ENCODE measurements at places on chromosomes 11 and 22. TPM values are rescaled to one million over a fixed set of nuclear protein-coding genes. Genes with fewer than 3 reads are reported as not detected.

DNA sequence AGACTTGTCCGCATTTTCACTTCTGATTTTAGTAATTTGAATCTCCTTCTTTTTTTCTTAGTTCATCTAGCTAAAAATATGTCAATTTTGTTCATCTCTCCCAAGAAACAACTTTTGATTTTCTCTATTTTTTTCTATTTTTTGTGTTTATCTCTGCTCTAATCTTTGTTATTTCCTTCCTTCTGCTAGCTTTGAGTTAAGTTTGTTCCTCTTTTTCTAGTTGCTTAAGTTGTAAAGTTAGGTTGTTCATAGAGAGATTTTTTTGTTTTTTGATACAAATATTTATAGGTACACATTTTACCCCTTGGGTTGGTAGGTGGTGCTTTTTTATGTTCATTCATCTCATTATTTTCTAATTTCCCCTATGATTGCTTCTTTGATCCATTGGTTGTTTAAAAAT, 22.1 kb upstream of the XKR3 start:
- H3K4me1 ChIP-seq: no peaks in the 10 kb centered on the region
- ATAC-seq: no peak
- H3K36me3 ChIP-seq: no peaks in the 10 kb centered on the region
- no peak overlapping the region for H3K4me3 ChIP-seq
- no peak overlapping the region for H3K27ac ChIP-seq

DNA sequence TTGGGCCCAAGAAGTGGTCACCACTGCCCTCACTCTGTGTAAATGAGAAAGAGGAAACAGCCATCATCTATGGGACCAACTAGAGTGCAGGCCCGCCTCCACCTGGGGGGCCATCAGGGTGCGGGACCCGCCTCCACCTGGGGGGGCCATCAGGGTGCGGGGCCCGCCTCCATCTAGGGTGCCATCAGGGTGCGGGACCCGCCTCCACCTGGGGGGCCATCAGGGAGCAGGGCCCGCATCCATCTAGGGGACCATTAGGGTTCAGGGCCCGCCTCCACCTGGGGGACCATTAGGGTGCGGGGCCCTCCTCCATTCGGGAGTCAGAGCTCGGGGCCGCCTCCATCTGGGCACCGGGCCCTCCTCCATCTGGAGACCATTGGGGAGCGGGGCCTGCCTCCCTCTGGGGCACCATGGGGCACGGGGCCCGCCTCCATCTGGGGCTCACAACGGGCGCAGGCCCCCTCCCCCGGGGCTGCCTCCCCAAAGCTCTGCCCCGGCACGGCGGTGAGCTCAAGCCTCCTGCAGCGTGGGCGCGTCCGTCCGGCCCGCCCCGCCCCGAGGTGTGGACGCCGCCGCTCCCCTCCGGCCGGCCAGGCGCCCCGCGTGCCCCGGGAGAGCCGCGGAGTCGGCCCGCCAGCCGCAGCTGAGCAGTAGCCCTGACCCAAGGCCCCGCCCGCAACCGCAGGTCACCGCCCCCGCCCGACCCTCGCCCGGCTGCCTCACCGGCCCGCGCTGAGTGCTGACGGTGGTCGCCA, 512 bp downstream of the TOLLIP start:
- H3K4me1 ChIP-seq: peaks cover 18% of the 10 kb centered on the region
- peak overlapping the region; percentile 73 for H3K4me3 ChIP-seq
- H3K27ac ChIP-seq: peak overlapping the region; percentile 63
- peaks cover 11% of the 10 kb centered on the region for H3K36me3 ChIP-seq

- peak; percentile 35 for ATAC-seq
- H3K36me3 ChIP-seq: no peaks in the 10 kb centered on the region
- no peaks in the 10 kb centered on the region for H3K4me1 ChIP-seq
- H3K4me3 ChIP-seq: no peak overlapping the region
These were observed 10.9 kb downstream of the GRAMD4 start for GRCh38 chr22:46631113-46631512.

DNA sequence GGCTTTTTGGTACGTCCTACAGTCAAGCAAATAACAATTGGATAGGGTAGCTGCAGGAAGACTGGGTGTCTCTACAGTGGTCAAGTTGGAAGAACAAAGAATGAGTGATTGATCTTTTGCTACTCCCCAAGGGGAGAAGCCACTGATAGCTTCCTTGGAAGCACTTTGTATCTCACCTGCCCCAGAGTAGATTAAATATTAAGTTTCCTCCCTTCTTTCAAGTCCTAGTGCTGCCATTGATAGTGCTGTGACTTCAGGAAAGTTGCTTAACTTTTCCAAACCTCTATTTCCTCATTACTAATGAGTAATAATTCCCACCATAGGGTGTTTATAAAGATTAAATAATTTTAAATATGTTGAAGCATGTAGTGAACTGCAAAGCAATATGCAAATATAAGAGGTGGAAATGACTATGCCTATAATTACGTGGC, 35.6 kb upstream of the EHF start:
- ATAC-seq: no peak
- no peak overlapping the region for H3K4me3 ChIP-seq
- H3K27me3 ChIP-seq: peaks cover 18% of the 10 kb centered on the region
- H3K27ac ChIP-seq: no peak overlapping the region
- no peaks in the 10 kb centered on the region for H3K36me3 ChIP-seq

GRCh38 chr11:94630221-94630620, 63.1 kb downstream of the PIWIL4 start:
- H3K27me3 ChIP-seq: peaks cover 10% of the 10 kb centered on the region
- no peak overlapping the region for H3K4me3 ChIP-seq
- ATAC-seq: no peak
- no peaks in the 10 kb centered on the region for H3K4me1 ChIP-seq
- H3K36me3 ChIP-seq: no peaks in the 10 kb centered on the region
- no peak overlapping the region for H3K27ac ChIP-seq

- no peaks in the 10 kb centered on the region for H3K36me3 ChIP-seq
- no peaks in the 10 kb centered on the region for H3K4me1 ChIP-seq
- no peak overlapping the region for H3K4me3 ChIP-seq
- no peak for ATAC-seq
- no peak overlapping the region for H3K27ac ChIP-seq
- no peaks in the 10 kb centered on the region for H3K27me3 ChIP-seq
These were observed 418.8 kb upstream of the LUZP2 start for GRCh38 chr11:24078018-24078417.

GRCh38 chr11:46315033-46315738, 32.1 kb upstream of the DGKZ start:
- no peaks in the 10 kb centered on the region for H3K27me3 ChIP-seq
- no peaks in the 10 kb centered on the region for H3K36me3 ChIP-seq
- H3K27ac ChIP-seq: no peak overlapping the region

DNA sequence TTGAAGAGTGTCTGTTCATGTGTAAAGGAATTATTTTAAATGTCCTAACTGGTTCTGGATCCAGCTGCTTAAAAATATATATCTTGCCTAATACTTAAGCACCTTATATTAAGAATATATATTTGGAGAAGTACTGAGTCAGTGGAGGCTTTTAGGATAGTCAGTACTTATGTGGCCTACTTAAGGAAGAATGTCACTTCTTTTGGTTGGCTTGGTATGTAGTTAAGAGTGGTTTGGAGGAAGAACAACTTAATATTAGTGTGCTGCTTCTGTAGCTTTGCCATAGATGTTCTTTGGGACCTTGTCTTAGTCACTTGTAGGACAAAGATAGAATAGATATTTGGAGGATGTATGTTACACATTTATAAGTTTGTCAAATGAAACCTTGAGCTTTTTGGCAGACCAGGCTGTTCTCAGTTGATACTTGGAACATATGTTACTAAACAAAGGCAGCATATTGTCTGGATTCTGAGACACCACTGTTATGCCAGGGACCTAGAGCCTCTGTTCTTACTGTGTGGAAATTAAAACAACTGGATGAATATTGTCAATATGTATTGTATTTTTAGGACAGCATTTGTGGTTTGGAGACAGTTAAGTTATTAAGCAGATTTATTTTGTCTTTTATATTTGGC, 4.9 kb downstream of the HIPK3 start:
- H3K27me3 ChIP-seq: no peaks in the 10 kb centered on the region
- no peaks in the 10 kb centered on the region for H3K36me3 ChIP-seq
- no peak for ATAC-seq

DNA sequence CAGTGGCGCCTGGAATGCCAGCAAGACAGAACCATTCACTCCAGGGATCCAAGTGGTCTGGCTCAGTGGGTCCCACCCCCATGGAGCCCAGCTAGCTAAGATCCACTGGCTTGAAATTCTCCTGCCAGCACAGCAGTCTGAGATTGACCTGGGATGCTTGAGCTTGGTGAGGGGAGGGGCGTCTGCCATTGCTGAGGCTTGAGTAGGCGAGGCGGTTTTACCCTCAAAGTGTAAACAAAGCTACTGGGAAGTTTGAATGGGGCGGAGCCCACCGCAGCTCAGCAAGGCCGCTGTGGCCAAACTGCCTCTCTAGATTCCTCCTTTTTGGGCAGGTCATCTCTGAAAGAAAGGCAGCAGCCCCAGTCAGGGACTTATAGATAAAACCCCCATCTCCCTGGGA, 125.7 kb upstream of the DDI1 start:
- no peak overlapping the region for H3K4me3 ChIP-seq
- no peaks in the 10 kb centered on the region for H3K36me3 ChIP-seq
- H3K4me1 ChIP-seq: no peaks in the 10 kb centered on the region
- H3K27ac ChIP-seq: no peak overlapping the region
- peaks cover 6% of the 10 kb centered on the region for H3K27me3 ChIP-seq

Gene DDX25
- total RNA-seq: 0.69 TPM

DNA sequence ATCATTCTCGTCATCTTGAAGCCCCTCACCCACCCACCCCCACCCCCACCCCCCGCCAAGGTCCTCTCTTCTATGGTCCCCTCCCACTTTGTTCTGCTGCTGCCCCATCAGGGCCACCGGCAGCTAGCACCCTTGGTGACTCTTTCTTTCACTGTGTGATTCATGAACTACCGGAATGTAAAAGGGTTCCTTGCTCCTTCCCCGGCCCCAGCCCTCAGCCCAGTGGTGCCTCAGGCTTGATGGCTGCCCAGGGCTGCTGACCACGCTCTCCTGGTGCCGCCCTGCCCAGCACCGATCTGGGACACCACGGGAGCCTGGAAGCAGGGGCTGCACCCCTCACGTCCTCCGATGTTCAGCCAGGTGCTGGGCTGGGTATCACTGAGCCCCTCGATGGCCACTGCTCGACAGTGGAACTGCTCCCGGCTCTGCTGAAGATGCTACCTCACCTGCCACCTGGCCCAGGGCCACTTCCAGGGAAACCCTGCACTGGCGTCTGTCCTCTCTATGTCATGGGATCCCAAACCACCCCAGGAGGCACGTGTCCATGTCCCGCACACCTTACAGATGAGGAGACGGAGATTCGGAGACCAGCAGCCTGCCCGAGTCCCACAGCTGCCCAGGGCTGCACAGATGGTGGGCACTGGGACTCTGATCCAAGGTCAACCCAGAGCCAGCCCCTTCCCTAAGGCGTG, 39.7 kb downstream of the IGLL5 start:
- no peak overlapping the region for H3K27ac ChIP-seq
- peaks cover 7% of the 10 kb centered on the region for H3K4me1 ChIP-seq
- H3K36me3 ChIP-seq: no peaks in the 10 kb centered on the region
- H3K4me3 ChIP-seq: no peak overlapping the region
- no peak for ATAC-seq
- no peaks in the 10 kb centered on the region for H3K27me3 ChIP-seq

Gene RBFOX2
- total RNA-seq: 4.0 TPM

DNA sequence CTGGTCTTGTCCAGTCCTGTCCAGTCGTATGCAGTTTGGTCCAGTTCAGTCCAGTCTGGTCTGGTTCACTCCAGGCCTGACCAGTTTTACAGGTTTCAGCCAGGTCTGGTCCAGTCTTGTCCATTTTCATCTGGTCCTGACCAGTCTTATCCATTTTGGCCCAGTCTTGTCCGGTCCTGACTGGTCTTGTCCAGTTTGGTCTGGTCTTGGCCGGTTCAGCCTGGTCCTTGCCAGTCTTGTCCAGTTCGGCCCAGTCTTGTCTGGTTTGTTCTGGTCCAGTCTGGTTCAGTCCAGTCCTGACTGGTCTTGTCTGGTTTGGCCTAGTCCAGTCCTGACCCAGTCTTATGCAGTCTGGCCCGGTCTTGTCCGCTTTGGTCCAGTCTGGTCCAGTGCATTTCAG, 380.2 kb downstream of the OR4C45 start:
- H3K27ac ChIP-seq: no peak overlapping the region
- ATAC-seq: no peak
- no peaks in the 10 kb centered on the region for H3K4me1 ChIP-seq
- no peaks in the 10 kb centered on the region for H3K36me3 ChIP-seq

DNA sequence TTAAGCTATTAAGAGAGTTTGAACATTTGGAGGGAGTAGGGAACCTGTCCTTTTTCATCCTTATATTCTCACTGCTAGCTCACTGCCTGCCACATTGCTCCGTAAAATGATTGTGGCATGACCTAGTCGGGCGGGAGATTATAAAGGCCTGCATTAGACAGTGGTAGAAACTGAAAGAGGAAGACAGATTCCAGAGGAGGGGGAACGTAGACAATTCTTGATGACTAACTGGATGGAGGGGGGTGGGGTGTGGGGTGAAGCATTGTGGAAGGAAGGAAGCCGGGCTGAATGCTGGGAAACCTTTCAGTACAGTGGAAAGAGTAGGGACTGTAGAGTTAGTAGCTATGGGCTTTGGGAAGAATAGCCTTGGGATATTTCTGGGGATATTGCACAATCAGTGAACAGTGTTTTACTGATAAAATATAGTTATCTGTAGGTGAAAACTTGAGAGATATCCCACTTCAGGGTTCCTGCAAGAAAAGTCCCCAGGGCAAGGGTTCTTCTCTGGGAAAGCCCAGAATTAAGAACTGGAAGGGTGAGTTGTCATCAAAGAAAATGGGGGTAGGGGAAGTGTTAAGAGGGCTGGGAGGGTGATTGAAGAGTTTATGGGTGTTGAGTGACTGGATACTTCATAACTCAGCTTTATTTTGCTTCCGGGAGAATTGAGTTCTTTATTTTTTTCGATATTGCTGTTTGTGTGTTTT, 2.1 kb downstream of the MED15 start:
- ATAC-seq: peak; percentile 47
- H3K36me3 ChIP-seq: peaks cover 73% of the 10 kb centered on the region
- peak overlapping the region; percentile 93 for H3K27ac ChIP-seq
- peaks cover 46% of the 10 kb centered on the region for H3K4me1 ChIP-seq
- H3K27me3 ChIP-seq: no peaks in the 10 kb centered on the region

Gene NOX4
- not detected for total RNA-seq

GRCh38 chr11:94924171-94924572, 49.2 kb downstream of the CWC15 start:
- no peaks in the 10 kb centered on the region for H3K36me3 ChIP-seq
- H3K4me1 ChIP-seq: peaks cover 25% of the 10 kb centered on the region
- peak overlapping the region; percentile 49 for H3K4me3 ChIP-seq
- peak; percentile 7 for ATAC-seq
- no peaks in the 10 kb centered on the region for H3K27me3 ChIP-seq

GRCh38 chr11:70270877-70271648, 573 bp downstream of the PPFIA1 start:
- peaks cover 15% of the 10 kb centered on the region for H3K4me1 ChIP-seq
- peak; percentile 46 for ATAC-seq
- peak overlapping the region; percentile 85 for H3K27ac ChIP-seq
- peaks cover 44% of the 10 kb centered on the region for H3K36me3 ChIP-seq

Gene SAA1
- total RNA-seq: not detected

GRCh38 chr11:113632981-113633380, 73.1 kb downstream of the TMPRSS5 start:
- no peaks in the 10 kb centered on the region for H3K36me3 ChIP-seq
- H3K4me1 ChIP-seq: no peaks in the 10 kb centered on the region
- H3K27me3 ChIP-seq: peaks cover 17% of the 10 kb centered on the region
- no peak overlapping the region for H3K4me3 ChIP-seq
- no peak for ATAC-seq
- H3K27ac ChIP-seq: no peak overlapping the region

- no peaks in the 10 kb centered on the region for H3K27me3 ChIP-seq
- H3K4me3 ChIP-seq: no peak overlapping the region
- no peak for ATAC-seq
- no peak overlapping the region for H3K27ac ChIP-seq
These were observed 228.6 kb downstream of the TBC1D22A start for GRCh38 chr22:46990937-46991550.

Gene CARD18
- total RNA-seq: not detected
